ENCODE measurements at places on chromosomes 3 and 15.

- DNase-seq: no peak
Observed at GRCh38 chr3:19455546-19455945, 307.2 kb downstream of the KCNH8 start.

GRCh38 chr15:78626381-78626995 is 5.7 kb upstream of the CHRNA3 start:
- DNase-seq: no peak

DNA sequence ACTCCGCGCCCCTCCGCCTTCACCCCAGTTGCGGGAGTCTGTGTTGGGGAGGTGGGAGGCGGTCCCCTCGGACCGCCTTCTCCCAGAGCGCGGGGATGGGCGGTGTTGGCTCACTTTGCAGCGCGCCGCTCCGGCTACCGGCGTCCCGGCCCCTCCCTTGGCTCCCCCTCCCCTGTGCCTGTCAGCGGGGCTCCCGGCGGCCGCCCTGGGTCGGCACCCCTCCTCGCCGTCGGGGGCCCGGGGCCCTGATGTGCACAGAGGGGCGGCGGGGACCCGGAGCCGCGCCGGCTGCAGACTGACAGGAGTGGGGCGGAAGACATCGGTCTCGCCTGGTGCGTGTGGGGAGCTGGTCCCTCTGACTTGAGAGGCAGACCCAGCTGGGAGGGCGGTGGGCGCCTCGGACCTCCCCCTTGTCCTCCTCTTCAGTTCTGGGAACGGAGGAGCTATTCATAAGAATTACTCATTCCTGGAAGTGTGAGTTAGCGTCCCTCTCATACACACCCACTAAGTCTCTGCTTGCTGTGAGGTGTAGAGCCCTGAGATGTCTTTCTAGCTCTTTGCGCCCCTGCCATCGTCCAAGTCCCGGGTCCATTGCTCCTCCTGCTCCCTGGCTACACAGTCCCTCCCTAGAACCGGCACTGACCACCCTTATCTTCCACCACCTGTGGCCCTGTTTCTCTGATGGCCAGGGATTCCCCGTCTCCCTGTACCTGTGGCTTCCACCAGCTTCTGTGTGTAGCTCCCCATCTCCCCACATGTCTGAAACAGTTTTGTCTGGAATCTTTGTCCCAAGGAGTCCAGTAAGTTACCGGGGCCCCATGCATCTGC is 42.3 kb upstream of the ROPN1 start:
- no peak for DNase-seq

- no peak for DNase-seq
Observed at GRCh38 chr3:22236490-22237270, 485.7 kb upstream of the ZNF385D start.

GRCh38 chr3:82080792-82081191 is 319.3 kb upstream of the GBE1 start:
- DNase-seq: no peak

DNA sequence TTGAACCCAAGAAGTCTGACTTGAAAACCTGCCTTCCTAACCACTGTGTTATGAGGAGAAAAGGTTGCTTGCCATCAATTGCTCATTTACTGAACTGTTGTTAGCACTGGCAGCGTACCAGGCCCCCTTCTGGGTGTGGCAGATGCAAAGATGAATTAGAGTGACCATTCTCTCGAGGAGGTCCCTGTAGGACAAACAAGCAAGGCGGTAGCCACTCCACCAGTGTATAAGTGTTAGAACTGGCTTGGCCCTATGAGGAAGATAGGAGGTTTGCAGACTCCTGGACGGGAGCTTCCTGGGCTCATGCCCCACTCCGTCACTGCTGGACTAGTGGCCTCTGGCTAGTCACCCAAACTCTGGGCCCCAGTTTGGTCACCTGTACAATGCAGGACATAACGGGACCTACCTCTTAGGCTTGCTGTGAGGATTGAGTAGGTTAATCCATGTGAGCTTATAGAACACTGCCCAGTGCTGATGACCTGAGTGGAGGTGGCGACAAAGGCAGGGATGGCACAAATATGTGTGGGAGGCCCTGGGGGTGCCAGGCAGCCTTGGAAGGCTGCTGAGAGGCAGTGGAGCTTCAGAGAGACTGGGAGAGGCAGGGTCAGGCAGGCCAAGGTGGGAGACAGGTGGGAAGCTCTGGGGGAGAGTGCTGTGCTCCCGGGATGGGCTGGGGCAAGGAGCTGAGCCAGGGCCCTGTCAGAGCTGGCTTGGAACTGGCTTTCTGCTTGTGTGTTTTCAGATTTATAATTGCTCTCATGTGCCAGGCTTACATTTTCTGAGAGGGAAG is 145.9 kb downstream of the DNAJB8 start:
- DNase-seq: no peak

Data from activated CD8-positive, alpha-beta memory T cell treated with anti-CD3 and anti-CD28 coated beads, Interleukin-2, amount 50 U/mL, for 4 hours (primary cell).